Thyroid gland (tissue), 4 donors: ENCODE measurements at places on chromosomes 5 and 9. TPM values are rescaled to one million over a fixed set of nuclear protein-coding genes. Genes with fewer than 3 reads are reported as not detected.

DNA sequence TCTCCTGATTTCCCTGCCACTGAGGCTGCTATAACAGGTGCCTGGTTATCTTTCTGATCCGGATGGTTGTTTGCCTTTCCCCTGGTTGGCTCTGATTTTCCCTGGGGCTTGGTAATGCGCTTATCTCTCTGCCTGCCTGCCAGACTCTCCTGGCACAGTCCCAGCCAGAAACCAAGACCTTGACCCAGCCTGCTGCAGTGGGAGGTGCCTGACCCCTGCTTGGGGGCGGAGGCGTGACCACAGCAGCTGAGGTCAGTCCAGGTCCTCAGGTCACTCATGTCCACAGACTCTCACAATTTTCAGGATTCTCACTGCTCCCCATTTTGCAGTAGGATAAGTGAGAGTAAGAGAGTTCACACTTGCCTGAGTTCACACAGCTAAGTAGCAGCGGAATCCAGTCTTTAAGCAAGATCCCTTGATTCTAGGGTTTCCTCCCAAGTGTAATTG lies 24.4 kb upstream of the SYNPO start:
- peak; percentile 59 for DNase-seq
- no peaks in the 10 kb centered on the region for H3K27me3 ChIP-seq
- peak overlapping the region; percentile 48 for H3K27ac ChIP-seq
- H3K4me1 ChIP-seq: peaks cover 70% of the 10 kb centered on the region
- no peaks in the 10 kb centered on the region for H3K36me3 ChIP-seq

DNA sequence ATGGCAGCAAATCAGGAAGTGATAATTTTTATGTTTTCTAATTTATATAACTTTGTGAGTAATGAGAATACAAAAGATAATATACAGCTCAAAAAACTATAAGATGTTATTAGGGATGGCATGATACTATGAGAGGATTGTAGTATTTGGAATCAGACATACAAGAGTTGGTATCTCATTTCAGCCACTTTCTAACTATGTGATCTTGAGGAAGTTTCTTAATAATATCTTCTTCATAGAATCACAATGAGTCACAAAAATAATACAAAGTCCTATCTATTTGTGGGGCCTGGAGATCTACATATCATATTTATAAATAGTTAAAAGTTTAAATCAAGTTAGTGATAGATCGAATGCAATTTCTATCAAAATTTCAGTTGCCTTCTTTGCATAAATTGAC lies 23.7 kb upstream of the TMED7 start:
- H3K4me1 ChIP-seq: no peaks in the 10 kb centered on the region
- no peak overlapping the region for H3K4me3 ChIP-seq
- H3K36me3 ChIP-seq: no peaks in the 10 kb centered on the region
- DNase-seq: no peak
- H3K27ac ChIP-seq: no peak overlapping the region

DNA sequence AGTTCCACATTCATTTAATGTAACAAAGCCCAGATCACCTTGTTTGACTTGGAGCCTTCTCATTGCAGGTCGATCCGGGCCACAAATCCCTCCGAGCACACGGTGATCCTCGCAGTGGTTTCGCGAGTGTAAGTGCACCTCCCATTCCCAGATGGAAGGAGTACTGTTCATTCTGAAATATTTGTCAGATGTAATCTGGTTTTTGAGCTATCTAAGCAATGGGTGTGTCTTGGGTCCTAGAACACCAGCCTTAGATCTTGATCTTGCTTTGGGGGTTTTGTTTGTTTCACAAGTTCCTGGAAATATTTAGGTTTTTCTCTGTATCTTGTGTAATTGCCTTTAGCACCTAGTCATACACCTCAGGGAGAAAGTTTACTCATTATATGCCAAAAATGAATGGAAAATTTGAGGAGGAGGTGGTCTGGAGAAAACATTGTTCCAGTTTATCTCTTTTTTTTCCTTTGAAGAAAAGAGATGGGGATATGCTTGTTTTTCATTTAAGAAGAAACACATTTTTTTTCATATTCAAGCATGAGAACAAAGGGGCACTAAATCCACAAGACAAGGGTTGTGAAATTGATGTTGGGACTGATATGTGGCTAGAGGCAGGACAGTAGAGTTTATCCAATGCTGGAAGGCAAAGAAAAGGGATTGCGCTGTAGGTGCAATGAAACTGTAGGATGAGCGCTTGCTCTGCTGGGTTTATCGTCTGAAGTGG lies 118.6 kb downstream of the PDE8B start:
- DNase-seq: no peak
- no peak overlapping the region for H3K27ac ChIP-seq
- H3K36me3 ChIP-seq: no peaks in the 10 kb centered on the region
- H3K4me1 ChIP-seq: peaks cover 59% of the 10 kb centered on the region
- no peaks in the 10 kb centered on the region for H3K27me3 ChIP-seq

- no peaks in the 10 kb centered on the region for H3K27me3 ChIP-seq
- H3K27ac ChIP-seq: peak overlapping the region; percentile 90
- H3K36me3 ChIP-seq: no peaks in the 10 kb centered on the region
- DNase-seq: no peak
- H3K4me1 ChIP-seq: peaks cover 30% of the 10 kb centered on the region
- H3K4me3 ChIP-seq: no peak overlapping the region
These were observed 128.7 kb downstream of the CDC42SE2 start for GRCh38 chr5:131392466-131393095.

DNA sequence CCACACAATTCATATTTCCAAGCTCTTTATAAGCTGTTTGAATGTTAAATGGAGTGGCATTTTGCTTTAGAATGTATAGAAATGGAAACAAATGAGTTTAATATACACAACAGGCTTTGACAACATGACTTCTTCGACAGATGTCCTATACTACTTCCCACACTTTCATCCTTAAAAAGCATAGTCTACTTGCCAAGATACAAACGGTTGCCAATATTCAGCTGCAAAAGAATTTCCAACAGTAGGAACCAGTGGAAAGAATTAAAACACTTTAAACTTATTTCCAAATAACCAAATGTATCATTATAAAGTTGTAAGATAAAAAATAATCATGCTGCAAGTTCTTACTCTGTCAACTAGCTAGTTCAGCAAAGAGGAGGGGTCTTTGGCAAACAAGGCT lies 456.4 kb downstream of the PDE4D start:
- H3K4me3 ChIP-seq: no peak overlapping the region
- DNase-seq: no peak
- no peaks in the 10 kb centered on the region for H3K4me1 ChIP-seq

- no peaks in the 10 kb centered on the region for H3K36me3 ChIP-seq
- peaks cover 61% of the 10 kb centered on the region for H3K4me1 ChIP-seq
- H3K27me3 ChIP-seq: no peaks in the 10 kb centered on the region
- DNase-seq: no peak
These were observed 3.0 kb downstream of the TXNDC15 start for GRCh38 chr5:134877159-134877558.

DNA sequence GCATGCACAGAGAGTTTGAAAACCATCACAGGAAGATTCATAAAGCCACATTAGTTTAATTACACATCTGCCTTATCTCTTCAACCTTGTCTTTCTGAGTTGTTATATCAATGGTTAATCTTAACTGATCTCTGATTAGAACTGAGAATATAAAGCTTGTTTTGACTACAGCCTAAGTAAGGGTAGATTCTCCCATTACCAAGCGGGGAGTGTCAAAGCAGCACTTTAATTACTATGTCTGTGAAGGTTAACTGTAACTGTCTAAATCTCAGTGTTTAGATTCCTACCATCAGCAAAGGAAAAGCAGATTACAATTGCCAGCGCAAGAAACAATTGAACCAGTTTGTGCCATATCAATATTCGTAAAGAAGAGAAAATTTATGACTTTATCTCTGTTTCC lies 348.7 kb downstream of the CDH12 start:
- no peaks in the 10 kb centered on the region for H3K4me1 ChIP-seq
- no peak overlapping the region for H3K4me3 ChIP-seq
- H3K27me3 ChIP-seq: no peaks in the 10 kb centered on the region
- H3K36me3 ChIP-seq: no peaks in the 10 kb centered on the region
- no peak overlapping the region for H3K27ac ChIP-seq

The THBS4 gene
- 3.5 TPM for total RNA-seq

The TRAF2 gene
- 12.6 TPM for total RNA-seq

The DNAJA1 gene
- 118 TPM for total RNA-seq

The WASHC1 gene
- total RNA-seq: 11.1 TPM
